AG09309 (cell line): ENCODE measurements at places on chromosomes 2 and 18.

- DNase-seq: no peak
These were observed 62.1 kb upstream of the ZNF516 start for GRCh38 chr18:76557026-76557575.

DNA sequence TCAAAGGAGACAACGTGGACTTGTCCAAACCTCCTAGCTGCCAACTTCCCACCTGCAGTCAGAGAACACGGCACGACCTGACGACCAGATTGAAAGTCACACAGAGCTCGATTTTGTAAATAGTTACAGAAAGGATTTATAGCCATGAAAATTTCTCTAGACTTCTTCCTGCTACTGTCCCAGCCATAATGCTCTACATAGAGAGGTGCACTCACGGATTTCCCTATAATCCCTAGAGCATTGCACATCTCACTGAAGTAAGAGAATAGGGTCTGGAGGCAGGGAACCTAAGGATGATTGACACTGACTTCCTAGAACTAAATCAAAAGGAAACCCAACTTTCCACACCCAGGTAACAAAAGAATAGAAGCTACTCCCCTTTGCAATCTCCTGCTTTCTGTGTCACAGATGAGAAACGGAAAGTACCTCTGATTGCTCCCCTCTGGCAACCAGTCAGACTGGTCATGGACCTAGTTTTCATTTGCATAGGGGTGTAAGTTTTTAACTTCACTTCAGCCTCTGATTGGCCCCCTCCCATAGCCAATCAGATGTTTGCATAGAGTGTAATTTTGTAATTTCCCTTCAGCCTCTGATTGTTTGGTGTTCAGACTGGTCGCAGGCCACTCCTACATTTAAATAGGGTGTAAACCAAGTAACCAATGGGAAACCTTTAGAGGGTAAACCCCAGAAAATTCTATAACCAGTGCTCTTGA, 58.6 kb upstream of the FBXO11 start:
- no peak for DNase-seq

DNA sequence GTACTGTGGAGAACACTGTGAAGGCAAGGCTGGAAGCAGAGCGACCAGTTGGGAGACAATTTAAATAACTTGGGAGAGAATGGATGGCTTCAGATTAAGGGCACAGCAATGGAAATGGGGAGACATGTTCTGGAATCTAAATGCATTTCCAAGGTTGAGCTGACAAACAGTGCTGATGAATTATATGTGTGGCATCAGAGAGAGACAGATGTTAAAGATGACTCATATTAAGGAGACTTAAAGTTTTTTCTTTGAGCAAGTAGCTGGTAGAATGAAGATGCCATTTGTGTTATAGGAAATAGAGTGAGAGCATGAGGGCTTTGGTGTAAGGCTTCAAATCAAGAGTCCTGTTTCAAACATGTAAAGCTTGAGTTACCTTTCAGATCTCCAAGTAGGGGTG, 441.8 kb downstream of the SETBP1 start:
- no peak for DNase-seq

- no peak for DNase-seq
These were observed 187.7 kb upstream of the CXCR4 start for GRCh38 chr2:136305517-136306192.

GRCh38 chr2:154078926-154079325, 207.2 kb downstream of the GALNT13 start:
- DNase-seq: no peak

GRCh38 chr2:21262426-21262940, 138.7 kb downstream of the TDRD15 start:
- DNase-seq: no peak

- DNase-seq: no peak
These were observed 591.6 kb downstream of the ERBB4 start for GRCh38 chr2:211946960-211947359.

- no peak for DNase-seq
These were observed 365.8 kb upstream of the RND3 start for GRCh38 chr2:150853263-150853662.

- DNase-seq: no peak
These were observed 28.9 kb upstream of the HDAC4 start for GRCh38 chr2:239429473-239430350.

GRCh38 chr2:74104839-74105238, 42.9 kb downstream of the BOLA3 start:
- DNase-seq: no peak

- DNase-seq: peak; percentile 0
These were observed 431.6 kb downstream of the METTL4 start for GRCh38 chr18:2139691-2140090.

DNA sequence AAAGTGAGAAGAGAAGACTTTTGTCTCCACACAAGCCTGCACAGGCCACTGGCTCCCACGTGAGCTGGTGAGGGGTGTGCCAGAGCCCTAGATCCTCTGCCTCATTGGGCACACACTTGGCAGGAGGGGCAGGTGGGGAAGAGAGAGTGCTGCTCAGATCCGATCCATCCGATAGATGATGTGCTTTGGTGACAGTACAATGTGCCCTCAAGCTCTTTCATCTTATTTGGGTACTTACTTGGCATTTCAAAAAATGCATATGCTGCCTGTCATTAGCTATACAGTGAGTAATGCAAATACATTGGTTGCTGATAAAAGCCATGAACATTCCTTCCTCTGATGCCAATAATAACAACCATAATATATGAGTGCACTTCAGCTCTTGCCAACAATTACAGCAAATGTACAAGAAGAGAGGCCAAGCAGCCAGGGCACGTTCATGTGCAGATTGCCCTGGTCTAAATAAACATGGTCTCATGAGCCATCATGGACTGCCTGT, 255.3 kb downstream of the VAPA start:
- DNase-seq: no peak

- DNase-seq: no peak
These were observed 7.3 kb downstream of the GATA6 start for GRCh38 chr18:22176420-22177326.

DNA sequence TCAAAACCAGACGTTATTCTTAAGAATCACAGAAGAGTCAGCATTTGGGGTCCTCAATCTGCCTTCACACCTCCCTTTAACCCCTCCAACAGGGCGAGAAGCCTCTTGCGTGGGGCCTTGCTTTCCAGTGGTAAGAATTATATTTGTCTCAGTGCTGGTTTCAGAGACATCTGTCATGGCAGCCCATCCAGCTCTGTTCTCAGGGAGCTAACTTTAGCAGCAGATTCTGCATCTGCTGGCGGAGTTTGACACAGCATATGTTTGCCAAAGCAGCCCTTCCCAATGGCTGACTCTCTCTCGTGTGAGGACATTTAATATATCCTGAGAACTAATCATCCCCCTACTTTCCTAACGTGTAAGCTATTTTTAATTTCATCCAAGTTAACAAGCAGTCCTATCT, 91.5 kb upstream of the BCL11A start:
- DNase-seq: no peak

GRCh38 chr2:191032588-191033429, 18.8 kb upstream of the STAT1 start:
- no peak for DNase-seq

DNA sequence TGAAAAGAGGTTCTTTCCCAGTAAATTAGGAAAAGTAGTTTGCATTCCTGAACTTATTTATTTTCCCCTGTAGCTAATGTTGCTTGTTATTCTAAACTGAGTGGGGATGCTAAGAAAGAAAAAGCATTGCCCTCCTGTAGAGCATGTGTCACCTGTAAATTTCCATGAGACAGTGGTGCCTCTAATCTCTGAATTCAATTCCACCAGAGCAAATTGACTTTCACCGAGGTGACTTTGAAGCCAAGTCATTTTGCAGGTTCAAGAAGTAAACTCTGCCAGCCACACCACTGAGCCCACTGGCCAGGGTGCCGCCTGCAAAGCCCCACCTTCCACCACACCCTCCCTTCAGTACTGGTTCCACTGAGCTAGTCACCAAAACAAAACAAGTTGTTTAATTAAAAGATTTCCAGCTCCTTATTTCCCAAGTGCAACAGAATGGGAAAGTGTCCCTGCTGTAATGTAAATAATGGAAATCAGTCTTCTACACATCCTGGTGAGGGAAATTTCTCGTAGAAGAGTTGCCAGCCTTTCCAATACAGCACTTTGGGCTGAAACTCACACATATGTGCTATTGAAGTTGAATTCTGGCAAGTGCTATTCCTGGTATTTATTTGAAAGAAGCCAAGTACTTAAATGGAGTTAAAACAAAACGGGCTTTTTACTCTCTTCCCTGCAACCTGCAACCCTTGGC, 254.8 kb downstream of the RNF152 start:
- no peak for DNase-seq

GRCh38 chr2:185967335-185967734, 228.7 kb downstream of the FSIP2 start:
- no peak for DNase-seq

- no peak for DNase-seq
These were observed 19.2 kb downstream of the RNMT start for GRCh38 chr18:13745696-13746095.

- DNase-seq: no peak
These were observed 72.7 kb upstream of the MGAT5 start for GRCh38 chr2:134181219-134181618.

DNA sequence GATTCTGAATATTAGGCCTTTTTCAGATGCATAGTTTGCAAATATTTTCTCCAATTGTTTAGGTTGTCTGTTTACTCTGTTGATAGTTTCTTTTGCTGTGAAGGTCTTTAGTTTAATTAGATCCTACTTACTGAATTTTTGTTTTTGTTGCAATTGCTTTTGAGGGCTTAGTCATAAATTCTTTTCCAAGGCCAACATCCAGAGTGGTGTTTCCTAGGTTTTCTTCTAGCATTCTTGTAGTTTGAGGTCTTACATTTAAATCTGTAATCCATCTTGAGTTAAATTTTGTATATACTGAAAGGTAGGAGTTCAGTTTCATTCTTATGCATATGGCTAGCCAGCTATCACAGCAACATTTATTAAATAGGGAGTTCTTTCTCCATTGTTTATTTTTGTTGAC, 404.8 kb downstream of the LNPK start:
- no peak for DNase-seq

DNA sequence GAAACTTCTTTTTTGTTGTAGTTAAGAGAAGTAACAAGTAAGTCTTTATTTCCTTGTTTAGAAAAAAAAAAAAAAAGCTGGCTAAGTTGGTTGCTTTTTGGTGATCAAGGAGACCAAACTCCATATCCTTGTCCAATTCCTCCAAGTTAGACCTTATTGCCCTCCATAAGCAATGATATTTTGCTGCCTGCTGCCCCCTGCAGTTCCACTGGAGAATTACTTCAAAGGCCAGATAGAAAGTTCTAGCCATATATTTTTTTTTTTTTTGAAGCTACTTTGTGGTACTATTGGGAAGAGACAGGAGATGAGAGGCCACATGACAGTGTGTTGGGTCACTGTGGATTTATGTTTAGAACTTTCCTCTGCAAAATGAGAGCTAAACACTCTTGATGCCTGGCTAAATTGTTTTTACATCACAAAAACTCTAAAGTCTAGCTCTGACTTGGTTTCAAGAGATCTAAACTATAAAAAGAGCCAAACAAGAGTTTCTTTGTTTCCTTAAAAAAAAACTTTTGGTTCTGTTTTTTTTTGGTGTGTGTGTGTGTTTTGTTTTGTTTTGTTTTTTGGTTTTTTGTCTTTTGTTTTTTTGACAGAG, 80.7 kb upstream of the RASGRP3 start:
- DNase-seq: no peak

- DNase-seq: no peak
These were observed 2.6 kb downstream of the RAD51AP2 start for GRCh38 chr2:17515652-17516051.

DNA sequence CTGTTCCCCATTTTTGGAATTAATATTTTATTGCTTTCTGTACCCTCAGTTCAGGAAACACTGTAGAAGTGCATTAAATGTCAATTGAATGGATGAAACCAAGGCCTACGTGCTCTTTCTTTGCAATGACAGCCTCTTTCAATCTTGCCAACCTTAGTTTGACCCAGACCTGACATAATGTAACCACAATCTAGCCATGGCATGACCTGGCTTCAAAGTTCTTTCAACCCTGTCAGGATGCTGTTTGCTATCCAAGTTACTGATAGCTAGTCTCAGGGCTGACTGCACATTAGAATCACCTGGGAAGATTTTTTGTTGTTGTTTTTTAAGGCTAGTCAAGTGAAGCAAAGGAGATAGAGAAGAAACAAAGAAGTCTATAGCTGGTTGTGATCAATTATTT, 190.9 kb upstream of the PKDCC start:
- no peak for DNase-seq

DNA sequence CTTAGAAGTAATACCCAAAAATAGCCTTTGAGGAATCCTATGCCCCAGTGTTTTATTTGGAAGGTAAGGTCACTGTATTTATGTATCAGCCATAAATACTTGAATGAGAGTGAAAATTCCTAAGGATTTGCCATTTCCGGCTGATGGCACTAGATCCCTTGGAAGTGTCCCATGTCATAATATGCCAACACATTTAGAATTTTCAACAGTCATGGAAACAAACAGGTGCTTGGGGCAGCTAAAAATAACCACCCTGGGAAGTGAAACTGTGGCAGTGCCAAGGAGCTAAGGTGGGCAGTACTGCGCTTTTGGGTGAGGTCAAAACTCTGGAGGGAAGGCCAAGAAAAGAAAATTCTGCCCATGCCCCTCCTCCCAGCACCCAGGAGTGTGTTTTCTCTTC, 80.2 kb downstream of the TCF7L1 start:
- no peak for DNase-seq

GRCh38 chr2:187003038-187003554, 154.1 kb upstream of the ZSWIM2 start:
- no peak for DNase-seq

DNA sequence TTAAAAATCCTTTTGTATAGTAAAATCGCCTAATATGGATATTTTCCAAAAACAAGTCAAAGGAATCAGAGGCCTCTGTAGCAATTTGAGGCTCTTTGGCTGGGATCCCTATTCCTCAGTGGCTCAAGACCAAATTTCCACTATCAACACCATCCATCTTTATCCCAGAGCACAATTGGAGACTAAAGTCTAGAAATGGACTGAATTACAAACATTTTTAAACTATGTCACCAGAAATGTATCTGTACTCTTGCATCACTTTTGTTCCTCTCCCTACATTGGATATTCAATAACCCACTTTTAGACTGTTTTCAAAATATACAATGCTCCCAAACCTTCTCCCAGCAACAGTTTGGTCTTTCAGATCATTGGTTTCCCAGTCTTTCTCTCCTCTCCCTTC, 140.4 kb upstream of the KLHL29 start:
- DNase-seq: no peak

- no peak for DNase-seq
These were observed 67.5 kb upstream of the STK17B start for GRCh38 chr2:196238836-196239380.

DNA sequence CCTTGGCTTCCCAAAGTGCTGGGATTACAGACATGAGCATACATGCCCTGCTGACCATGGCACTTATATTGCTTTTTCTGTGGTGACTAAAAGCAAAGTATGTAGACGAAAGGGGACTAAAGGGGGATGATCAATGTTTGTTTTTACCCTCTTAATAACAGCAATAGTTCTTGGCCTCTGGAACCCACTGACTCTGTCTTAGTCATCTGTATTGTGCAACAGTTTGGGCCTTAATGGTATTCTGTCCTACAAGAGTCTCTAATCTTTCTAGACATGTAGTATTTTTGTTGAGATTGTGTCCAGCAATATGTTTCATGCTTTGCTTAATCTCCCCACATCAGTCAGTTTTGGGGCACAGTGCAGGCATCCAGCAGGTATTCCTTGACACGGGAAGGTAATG, 359.9 kb upstream of the FANCL start:
- DNase-seq: no peak
